Breast epithelium (tissue), 4 donors: ENCODE measurements at places on chromosomes 13 and 19. TPM values are rescaled to one million over a fixed set of nuclear protein-coding genes. Genes with fewer than 3 reads are reported as not detected.

- H3K27me3 ChIP-seq: no peaks in the 10 kb centered on the region
- H3K27ac ChIP-seq: no peak overlapping the region
- no peak for DNase-seq
Measured at GRCh38 chr13:102002287-102002686, 399.6 kb downstream of the FGF14 start.

The ZNF8 gene
- 9.2 TPM for total RNA-seq

The GPC5 gene
- 0.88 TPM for total RNA-seq

The ZNF544 gene
- 10.1 TPM for total RNA-seq
